ENCODE measurements at places on chromosomes 16 and 17.

DNA sequence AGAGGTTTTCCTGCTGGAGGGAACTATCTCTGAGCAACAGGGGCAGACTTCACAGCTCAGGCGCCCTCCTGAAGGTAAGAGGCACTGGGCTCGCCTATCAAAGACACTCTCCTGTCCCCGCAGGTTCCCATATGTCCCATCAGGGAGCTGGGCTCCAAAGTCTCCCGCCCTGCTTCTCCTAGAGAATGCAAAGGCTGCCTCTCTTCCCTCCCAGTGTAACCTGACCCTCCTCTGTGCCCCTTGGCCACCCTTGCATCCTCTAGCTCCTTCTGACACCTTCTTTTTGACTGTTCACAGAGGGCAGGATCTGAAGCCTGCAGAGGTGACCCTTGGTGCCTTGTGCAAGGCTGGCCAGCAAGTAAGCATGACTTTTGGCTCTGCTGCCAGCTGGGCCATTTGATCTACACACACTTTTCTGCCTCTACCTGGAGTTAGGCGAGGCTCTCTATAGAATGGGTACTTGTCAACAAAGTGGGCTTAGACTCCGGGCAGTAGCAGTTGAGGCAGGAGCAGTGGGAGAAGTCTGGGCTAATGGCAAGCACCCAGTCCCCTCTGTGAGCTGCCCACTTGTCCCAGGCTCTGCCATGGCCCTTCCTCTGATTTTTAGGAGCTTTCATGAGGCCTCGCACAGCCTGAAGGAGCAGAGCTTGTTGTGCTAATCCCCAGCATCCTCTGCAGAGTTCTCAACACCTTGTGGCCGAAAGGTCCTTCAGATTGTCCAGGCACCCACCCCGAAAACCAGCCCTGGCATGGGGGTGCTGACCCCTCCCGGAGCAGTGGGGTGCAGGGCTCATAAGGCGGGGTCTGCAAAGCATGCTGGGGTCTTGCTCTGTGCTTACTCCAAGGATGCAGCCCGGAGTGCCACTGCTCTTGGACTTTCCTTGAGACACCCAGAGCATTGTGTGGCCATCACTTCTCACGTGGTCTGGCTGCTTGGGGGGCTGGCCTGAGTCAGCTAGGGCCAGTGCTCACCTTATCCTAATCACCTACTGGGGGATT lies 122.9 kb downstream of the METRNL start:
- DNase-seq = peak; percentile 17

- no peak for DNase-seq
These were observed 107.6 kb downstream of the SPECC1 start for GRCh38 chr17:20116683-20117309.

GRCh38 chr17:62808576-62808970 lies 459 bp upstream of the MARCHF10 start:
- DNase-seq = no peak

DNA sequence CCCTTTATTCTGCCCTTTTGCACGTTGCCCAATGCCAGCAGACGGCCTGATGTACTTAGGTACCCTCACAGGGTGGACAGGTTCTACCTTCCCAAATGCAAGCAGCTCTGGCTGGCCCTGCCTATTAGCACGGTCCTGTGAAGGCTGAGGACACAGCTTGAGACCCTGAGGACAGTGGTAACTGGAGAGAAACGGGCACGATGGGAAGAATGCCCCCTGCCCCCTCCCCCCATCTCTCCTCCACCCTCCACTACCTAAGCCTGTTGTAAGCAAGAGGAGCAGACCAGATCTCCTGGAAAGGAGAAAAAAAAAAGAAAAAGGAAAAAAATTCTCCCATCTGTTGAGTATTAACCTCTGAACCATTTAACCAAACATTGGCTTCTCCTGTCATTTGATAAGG lies 34.1 kb downstream of the MEOX1 start:
- DNase-seq = no peak

GRCh38 chr16:71230122-71230845 lies at the start of gene HYDIN:
Gene HYDIN (minus strand): TSS chr16:71230722. CDS start chr16:71186895, 43,827 bp downstream.
- no peak for DNase-seq

GRCh38 chr16:585351-585750 lies 4.5 kb upstream of the RAB40C start:
- DNase-seq = no peak

- DNase-seq = no peak
These were observed 7.2 kb downstream of the PLA2G15 start for GRCh38 chr16:68252383-68252782.

DNA sequence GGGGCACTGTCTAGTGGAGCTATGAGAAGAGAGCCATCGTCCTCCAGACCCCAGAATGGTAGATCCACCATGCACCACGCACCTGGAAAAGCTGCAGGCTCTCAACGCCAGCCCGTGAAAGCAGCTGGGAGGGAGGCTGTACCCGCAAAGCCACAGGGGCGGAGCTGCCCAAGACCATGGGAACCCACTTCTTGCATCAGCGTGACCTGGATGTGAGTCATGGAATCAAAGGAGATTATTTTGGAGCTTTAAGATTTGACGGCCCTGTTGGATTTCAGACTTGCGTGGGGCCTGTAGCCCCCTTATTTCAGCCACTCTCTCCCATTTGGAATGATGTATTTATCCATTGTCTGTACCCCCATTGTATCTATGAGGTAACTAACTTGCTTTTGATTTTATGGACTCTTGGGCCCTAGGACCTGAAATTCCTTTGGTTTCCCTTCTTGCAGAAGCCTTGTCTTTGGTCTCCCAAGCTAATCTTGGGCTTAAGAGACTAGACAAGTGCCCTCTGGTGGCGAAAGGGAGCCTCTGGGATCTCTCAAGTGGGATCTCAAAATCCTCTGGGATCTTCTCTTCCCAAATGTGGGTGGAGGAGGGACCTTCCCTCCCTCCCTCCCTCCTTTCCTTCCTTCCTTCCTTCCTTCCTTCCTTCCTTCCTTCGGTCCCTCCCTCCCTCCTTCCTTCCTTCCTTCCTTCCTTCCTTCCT lies 58.2 kb upstream of the HAPSTR1 start:
- DNase-seq = peak; percentile 25

- DNase-seq = no peak
These were observed 2.3 kb downstream of the SGSH start for GRCh38 chr17:80217703-80218362.

DNA sequence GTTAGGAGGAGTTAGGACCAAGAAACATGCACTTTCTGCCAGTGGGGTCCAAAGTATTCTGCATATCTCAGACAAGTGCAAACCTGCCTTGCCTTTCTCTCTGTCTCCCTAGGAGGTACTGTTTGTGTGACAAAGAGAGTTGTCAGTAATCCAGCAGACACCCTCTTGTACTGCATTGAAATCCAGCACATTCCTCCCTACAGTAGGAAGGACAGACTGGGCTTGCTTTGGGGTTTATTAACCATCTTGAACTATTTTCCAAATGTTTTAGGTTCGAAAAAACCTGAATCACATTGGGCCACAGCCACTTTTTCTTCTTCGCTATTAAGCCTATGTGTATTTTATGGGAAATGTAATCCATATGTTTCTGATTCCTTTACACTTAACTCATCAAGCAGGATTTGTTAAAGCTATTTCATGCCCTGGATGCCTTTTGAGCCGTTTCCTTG lies 204.2 kb upstream of the KCNJ16 start:
- no peak for DNase-seq

- no peak for DNase-seq
These were observed 16.6 kb downstream of the NOS2 start for GRCh38 chr17:27783440-27784350.

DNA sequence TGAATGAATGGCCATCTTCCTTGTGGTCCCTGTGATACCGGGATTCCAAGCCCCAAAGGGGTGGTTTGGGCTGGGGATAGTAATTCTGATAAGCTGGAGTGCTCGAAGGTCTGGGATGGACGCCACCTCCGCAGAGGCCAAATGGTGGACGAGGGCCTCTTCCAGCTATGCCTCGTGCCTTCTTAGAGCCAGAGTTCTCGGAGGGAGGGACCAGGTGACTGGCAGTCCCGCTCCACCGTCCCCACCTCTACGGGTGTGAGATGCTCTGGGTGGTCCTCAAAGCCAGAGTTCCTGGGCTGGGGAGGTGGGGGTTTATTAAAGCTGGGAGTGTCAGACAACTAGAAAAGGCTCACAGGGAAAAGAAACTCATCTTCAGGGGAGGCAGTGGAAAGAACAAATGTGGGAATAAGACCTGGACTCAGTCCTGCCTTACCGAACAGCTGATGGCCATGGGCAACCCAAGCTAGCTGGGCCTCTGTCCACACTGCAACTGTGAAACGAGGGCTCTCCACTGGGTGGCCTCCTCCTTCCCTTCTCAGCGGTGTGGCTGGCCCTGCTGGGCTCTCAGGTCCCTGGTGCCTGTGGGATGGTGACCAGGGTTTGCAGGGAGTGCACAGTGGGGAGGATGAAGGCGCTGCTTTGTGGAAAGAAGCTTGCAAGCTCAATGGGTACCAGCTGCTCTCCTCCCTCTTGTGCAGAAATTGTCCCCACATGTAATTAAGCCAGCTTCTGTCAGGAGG lies 75.2 kb downstream of the N4BP1 start:
- no peak for DNase-seq

GRCh38 chr16:1902547-1903219 lies 15.5 kb downstream of the HS3ST6 start:
- no peak for DNase-seq

DNA sequence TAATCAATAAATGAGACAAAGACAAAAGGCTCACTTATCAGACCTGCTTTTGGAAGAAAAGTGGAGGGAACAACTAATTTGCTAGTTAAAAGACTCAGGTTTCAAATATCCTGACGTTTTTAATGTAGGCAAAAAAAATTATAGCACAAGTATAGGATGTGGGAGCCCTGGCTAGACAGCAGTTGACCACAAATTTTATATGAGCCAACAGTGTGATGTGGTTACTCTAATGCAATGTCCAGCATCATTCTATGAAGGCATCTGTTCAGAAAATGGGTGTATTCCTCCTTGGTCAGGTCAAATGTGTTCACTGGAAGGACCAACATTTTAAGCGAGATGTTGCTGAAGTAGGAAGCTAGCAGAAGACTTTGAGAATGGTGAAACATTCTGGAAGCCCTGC lies 237.4 kb downstream of the MAP2K6 start:
- DNase-seq = no peak

DNA sequence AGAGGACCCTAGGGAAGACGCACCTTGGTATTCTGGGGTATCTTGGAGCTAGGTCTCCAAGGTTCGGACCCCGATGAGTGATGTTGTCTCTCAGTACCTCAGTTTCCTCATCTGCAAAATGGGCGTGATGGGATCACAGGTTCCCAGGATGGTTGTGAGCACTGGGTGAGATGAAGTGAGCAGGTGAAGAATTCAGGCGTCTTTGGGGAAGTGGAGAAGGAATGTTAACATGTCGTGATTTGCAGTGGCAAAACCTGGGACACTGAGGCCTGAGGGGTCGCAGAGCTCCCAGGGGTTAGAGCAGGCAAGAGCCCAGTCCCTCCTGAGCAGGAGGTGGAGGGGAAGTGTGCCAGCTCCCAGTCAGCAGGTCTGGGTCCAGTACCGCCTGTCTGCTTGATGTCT lies 215.1 kb upstream of the GSE1 start:
- DNase-seq = peak; percentile 56

GRCh38 chr17:68908045-68908444 lies 47.1 kb downstream of the ABCA8 start:
- DNase-seq = no peak

DNA sequence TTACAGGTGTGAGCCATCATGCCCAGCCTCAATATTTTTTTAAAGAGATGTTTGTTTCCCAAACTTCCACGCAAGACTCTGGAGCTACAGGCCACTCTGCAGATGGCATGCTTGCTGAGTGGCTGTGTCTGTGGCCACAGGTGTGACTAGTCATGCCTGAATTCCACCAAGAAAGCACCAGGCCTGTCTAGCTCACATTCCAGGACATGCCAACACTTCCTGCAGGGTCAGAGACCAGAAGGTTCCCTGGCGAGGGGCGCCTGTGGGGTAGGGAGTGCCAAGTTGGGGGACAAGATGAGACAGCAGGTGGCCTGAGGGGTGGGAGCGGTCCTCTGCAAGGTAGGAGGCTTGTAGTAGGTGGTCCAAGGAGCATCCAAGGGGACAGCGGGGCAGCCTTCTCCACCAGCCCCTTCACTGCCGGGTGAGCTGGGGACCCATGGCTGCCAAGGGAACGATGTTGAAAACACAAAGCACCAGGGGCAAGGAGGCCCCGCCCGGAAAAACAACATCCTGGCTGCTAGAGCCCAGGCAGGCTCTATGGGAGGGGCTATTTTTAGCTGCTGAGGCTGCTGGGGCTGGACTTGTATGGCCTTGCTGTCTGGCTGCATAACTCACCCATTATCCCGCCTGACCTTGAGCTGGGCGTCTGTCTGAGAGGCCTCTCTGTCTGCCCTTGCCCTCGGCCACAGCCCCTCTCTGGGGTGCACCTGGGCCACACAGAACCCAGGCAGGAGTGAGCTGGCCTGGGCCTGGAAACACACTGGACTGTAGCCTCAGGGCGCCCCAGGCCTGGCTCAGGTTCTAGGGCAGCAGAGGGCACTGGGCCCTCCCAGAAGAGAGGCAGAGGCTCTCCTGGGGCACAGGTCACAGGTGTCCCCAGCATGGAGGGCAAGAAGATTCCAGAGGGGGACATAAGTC lies 5.7 kb downstream of the TRIM47 start:
- peak; percentile 92 for DNase-seq

- DNase-seq = no peak
These were observed 916 bp downstream of the E2F4 start for GRCh38 chr16:67192781-67193361.

GRCh38 chr17:21131137-21131536 lies 4.4 kb downstream of the DHRS7B start:
- no peak for DNase-seq

- no peak for DNase-seq
These were observed 2.3 kb upstream of the CYTH1 start for GRCh38 chr17:78784352-78784751.

DNA sequence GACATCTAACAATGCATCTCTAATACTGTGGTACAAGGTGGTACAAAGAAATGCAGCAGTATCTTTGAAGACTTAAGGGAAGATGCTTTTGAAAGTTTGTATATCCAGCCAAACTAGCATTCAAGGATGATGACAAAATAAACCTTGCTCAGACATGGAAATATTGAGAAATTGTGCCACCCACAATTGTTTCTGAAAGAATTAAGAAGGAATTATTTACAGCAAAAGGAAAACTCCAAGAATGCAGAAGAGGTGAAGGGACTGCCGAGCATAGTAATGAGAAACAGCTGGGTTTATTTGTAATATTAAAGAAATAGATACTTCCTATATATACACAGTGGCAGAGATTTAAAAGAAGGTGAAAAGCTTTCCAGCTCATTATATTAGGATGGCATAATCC lies 29.5 kb downstream of the PMFBP1 start:
- DNase-seq = no peak

DNA sequence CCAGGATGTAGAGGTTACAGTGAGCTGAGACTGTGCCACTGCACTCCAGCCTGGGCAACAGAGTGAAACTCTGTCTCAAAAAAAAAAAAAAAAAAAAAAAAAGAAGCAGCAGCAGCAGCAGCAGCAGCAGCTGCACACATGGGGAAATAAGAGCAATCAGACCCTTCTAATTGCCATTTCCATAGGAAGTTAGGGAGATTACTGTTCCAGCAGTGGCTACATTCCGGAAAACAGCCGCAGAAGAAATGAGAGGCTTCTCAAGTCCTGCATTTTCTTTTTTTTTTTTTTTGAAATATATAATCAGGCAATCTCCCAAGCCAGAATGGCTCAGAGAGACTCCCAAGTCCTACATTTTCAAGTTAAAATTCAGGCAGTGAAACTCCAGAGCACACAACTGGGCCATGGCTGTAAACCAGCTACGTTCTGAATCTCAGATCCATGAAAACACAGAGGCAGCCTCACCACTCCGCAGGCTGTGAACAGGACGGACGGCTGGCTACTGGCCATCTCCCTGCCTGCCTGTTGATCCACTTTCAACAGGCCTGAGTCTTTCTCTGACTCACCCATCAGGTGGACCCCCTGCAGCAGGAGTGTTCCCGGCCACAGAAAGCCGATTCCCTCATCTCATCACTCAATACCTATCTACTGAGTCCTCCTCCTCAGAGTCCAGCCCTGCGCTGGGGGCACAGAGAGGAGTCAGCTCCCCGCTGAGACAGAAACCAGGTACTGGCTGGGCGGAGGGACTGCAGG lies 15.0 kb downstream of the TRPV1 start:
- DNase-seq = no peak
